ENCODE measurements at places on chromosomes 3 and 15.
A peak's percentile ranks its signal among the peaks of the same experiment; 100 is the strongest.

GRCh38 chr3:50324351-50325112 is 2.0 kb upstream of the HYAL2 start:
- no peak for DNase-seq

- DNase-seq, result no peak
These were observed 3.9 kb downstream of the XIRP1 start for GRCh38 chr3:39188271-39189149.

GRCh38 chr3:41462103-41462691 is 262.9 kb downstream of the CTNNB1 start:
- no peak for DNase-seq

GRCh38 chr3:137012097-137012501 is 54.3 kb downstream of the IL20RB start:
- DNase-seq, result no peak

GRCh38 chr3:163476179-163476578 is 1602.1 kb downstream of the SI start:
- no peak for DNase-seq

DNA sequence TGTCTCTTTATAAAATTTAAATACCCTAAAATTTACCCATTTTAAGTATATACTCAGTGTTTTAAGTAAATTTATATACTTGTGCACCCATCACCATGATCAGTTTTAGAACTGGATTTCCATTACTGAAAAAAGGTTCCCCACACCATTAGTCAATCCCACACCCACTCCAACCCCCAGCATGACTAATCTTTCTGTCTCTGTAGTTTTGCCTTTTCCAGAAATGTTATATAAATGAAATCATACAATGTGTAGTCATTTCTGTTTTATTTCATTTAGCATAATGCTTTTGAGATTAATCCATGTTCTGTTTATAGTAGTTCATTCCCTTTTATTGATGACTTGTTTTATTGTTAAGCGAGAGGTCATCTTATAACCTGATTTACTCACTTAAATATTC is 66.1 kb upstream of the LIMD1 start:
- DNase-seq, result no peak

DNA sequence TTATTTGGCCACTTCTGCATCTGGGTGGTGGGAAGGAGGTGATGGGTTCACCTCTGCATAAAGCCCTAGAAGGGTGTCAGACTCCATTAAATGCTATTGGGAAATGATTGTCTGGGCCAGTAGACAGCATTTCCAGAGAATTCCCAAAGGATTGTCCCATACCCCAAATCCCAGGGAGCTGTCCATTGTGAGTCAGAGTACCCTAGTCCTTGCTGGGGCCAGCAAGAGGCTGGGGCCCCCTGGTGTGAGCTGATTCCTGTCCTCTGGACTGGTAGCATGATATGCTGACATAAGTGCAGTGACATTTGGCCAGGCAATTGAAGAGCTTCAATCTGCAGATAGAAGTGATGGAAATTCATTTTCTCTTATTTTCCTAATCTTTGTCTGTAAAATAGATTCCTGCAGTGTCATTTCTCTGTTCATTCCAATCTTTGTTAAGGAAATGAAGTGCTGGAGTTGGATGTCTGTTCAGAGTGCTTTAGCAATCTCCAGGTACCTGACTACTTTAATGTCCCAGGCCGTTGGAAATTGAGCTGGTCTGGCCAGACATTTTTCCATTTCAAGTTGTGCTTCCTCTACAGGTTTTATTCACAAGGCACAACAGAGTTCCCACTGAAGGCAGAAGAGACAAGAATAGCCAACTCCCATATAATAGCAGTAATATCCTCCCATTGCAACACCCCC is 91.2 kb downstream of the RPLP1 start:
- DNase-seq, result no peak

DNA sequence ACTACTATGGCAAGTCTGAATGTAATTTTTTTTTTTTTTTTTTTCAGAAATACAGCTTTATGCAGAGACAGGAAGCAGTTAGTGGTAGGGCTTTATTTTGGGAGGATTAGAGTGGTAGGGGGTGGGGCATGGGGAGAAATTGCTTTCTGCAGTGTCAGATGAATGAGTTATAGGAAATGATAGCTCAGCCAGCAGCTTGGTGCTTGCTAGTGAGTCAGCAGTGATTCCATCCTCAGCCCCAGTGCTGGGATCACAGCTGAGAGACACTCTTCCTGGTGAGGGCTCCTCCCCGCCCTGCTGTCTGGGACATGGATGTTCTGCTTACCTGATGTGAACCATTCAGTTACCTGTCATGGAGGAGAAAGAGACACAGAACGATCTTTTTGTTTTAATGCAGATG is 39.6 kb downstream of the SEMA6D start:
- DNase-seq, result peak; percentile 48

DNA sequence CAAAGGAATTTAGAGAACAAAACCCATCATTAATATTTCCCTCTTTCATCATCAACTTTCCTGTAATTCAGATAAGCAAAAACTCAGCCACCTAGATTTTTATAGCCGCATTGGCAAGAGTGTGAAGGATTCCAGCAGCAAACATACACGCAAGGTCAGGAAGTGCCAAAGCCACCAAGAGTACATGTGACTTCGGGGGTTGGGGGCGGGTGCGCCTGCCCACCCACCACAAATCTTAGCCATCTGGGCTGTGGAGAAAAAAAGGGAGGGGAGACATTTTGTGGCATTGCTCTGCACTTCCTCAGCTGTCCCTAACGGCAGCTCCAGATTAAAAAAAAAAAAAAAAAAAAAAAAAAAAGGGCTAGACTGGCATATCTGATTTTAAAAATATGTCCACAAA is 148.4 kb downstream of the TNIK start:
- no peak for DNase-seq

DNA sequence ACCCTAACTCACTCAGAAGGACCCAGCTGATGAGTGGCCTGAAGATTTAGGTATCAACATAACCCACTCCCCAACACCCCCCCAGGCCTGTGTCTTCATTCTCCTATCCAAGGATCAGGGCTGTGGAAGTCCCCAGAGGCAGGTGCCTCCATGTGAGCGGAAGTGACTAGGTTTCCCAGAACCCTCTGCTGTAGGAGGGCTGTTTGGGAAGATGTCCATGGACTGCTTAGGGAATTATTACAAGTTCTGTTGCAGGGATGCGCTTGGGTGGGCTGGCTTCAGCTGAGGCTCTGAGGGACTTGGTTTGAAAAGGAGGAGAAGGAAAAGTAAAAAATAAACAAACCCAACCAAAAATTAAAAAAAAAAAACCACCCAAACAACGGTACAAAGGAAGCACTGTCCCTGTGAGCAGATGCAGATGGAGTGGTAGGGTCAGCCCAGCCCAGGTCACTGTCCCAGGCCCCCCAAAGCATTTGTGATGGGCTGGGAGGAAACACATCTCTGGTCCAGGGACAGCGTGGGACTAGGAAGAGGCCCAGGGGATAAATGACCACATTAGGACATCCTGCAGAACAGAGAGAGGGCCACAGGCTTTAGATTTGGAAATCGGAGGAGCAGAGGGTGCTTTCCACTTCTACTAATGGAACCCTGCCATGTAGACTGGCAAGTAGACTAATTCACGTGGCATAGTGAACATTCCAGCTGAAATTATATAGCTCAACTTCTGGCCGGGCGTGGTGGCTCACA is 12.2 kb upstream of the APOD start:
- no peak for DNase-seq

DNA sequence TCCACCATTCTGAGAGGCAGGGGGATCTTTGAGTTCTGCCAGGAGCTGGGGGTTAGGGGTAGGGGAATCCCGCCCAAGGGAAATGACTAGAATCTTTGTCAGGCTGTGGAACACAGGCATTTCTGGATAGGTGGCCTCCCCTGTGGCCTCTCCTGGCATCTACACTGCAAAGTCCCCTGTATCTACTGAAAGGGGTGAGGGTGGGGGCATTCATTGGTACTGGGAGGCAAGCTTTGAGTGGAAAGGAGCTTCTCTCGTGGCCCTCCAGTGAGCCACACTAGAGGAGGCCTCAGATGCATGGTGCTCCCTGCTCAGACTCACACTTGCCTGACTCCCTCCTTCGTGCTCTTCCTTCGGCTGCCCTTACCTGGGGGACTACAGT is 59.9 kb downstream of the CCNL1 start:
- DNase-seq, result no peak

DNA sequence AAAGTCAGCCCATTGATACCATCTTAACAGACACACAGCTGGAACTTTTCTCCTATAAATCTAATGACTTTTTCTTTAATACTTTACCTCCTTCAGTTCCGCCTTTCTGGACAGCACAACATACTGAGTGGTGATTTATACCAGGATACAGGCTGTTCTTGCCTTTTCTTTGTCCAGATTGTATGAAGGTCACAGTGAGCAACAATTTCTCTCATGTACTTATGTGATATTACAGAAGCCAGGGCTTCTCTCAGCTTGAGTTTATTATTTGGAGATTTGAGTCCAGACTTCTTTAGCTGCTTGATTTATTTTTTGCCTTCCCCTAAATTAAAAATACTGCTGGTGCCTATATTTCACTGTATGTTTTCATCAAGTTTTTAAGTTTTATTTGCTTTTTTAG is 976.0 kb downstream of the ROBO2 start:
- no peak for DNase-seq

DNA sequence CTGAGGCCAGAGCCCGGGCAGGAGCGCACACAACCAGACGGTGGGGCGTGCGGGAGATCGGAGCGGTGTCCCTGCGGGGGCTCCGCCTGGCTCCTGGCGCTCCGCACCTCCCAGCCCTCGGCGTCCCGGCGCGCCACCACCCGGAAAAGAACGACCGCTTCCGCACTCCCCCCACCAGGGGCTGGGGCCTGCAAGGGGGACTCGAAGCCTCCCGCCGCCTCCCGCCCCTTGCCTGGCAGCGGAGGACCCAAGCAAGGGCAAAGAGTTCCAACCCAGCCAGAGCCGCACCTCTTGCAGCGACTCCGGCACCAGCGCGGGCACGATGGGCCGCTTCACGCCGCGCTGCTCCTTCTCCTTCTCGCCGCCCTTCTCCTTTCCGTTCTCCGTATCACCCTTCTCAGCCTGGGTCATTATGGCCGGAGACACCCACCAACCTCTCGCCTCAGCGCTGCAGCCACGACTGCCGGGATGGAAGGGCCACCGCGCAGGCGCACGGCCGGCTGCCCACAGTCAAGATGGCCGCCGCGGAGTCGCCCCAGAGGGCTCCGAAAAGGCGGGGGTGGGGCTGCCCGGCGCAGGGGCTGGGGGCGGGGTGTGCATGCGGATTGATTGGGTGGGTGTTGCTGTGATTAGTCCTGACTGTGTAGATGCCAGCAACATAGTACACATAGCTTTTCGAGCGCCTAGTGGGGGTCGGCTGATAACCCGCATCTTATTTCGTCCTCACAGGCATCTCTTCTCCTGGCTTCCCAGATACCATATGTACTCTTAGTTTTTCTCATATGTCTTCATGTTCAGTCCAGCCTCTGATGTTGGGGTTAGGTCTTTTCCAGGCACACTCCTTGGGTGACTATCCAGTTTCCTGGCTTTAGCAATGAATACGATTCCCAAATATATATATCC is at the start of gene ACTR8:
Gene ACTR8, minus strand, starts transcription at position 462 of the 903 bp plus-strand sequence. Its CDS starts 51 bp downstream, at position 411.
- DNase-seq, result no peak

- DNase-seq, result no peak
These were observed 440.1 kb downstream of the ZNF385D start for GRCh38 chr3:21310891-21311290.

DNA sequence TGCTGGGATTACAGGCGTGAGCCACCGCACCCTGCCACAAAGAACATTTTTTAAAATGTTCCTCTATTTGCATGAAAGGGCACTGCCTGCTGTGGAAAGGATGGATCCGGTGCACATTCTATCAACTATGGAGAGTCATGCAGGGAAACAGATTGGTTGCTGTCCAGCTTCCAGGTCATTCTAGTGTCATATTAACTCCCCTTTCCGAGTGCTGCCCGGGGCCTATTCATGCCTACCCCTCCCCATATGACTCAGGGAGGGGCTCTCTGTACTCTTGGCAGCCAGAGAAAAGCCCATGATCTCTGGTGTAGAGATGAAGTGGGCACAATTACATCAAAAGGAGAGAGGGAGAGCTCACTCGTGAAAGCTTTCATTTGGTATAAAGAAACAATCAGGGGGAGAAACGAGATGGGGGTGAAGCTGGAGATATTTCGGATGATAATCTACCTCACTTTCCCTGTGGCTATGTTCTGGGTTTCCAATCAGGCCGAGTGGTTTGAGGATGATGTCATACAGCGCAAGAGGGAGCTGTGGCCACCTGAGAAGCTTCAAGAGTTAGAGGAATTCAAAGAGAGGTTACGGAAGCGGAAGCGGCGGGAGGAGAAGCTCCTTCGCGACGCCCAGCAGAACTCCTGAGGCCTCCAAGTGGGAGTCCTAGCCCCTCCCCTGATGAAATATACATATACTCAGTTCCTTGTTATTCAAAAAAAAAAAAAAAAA is 16.1 kb upstream of the AHSG start:
- no peak for DNase-seq

DNA sequence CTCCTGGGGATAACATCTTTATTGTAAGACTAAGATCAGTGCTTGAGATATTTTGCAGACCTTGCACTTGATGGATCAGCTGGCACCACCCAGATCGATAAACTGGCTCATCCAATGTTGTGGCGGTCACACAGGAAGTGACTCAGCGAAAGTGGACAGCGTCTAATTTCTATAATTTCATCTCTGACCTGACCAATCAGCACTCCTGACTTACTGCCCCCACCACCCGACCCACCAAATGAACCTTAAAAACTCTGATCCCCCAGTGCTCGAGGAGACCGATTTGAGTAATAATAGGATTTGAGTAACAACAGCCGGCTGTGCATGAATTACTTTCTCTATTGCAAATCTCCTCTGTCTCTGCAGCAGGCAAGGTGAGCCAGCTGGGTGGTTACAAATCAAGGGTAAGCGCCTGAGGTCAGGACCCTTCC is 62.7 kb upstream of the RNU6-1 start:
- DNase-seq, result no peak

- no peak for DNase-seq
These were observed 14.0 kb upstream of the PLA2G4E start for GRCh38 chr15:42034628-42035434.

DNA sequence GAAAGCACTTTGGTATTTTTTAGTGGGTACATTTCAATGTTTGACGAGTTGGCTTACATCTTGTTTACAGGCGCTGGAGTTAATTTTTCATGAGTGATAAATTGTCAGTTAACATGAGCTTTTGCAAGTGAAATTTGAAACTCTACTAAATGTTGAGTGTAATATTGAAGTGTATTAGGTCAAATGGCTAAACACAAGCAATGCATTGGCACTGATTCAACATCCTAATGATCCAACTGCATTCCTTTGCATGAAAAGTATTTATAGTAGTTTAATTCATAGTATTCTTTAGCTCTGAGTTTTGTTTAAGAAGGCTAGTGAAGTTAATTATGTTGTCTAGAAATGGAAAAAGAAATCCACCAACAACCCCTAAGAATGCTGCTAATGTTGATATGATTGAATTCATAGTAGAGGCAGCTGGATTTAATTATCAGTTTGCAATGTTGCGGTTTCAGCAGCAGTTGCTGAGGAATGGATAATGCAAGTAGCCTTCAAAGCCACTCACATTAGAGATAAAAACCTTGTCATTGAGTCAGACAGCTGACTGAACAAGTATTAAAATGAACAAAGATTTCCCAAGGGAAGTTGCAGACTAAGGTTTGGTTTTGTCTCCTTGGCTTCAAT is 245.6 kb upstream of the GOLIM4 start:
- peak; percentile 67 for DNase-seq

Data from AG09309 (cell line).